ENCODE measurements at places on chromosomes 12 and 14.

- DNase-seq = no peak
Observed at GRCh38 chr12:10393291-10393690, 3.5 kb upstream of the KLRK1 start.

DNA sequence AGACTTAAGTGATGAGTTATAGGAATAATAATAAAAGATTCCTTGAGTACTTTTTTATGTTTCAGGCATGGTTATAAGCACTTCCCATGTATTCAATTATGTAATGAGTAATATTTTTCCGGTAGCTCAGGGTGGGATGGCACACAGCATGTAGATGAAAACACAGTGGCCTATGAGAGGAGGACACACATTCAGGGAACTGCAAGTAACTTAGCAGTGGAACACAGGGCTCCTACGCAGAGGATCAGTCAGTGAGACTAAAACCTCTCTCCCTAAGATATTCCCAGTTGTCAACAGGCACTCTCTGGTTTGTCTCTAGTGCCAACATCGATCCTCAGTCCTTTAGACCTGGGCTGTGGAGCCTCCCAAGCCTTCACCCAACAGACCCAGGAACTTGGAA is 219.4 kb downstream of the DIO2 start:
- DNase-seq = no peak

DNA sequence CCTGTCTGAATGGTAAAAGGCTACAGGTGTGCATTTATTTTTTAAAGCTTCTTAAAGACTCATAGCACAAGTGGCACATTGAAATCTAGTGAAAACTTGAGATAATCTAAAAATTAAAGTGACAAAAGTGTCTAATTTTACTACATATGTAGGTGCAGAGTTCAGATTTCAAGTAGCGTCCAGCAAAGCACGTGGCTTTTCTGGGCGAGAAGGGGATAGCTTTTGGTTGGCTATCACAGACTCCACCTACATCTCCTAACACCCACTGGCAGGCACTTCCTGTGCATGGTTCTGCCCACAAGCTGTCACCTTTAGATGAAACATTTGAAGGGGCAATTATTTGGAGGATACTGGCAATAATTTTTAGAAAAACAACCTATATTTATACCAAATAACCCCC is 1.9 kb upstream of the PITPNM2 start:
- no peak for DNase-seq

DNA sequence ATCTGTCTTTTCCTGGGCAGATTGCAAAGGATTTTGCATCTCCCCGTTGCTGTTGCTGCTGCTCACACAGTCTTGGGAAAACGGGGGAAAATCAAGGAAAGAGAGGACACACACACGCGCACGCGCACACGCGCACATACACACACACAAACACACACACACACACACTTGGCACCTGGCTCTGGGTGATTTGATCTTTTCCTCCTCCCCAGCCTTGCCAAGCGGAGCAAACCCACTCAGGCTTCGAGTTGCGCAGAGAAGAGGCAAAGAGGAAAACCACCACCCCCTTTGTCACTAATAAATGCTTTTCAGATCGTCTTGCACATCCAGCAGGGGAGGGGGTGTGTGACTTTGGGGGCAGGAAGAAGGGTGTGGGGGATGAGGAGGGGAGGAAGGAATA is 965 bp upstream of the NOS1 start:
- no peak for DNase-seq

- no peak for DNase-seq
Observed at GRCh38 chr12:16612647-16613046, 6.7 kb upstream of the LMO3 start.

DNA sequence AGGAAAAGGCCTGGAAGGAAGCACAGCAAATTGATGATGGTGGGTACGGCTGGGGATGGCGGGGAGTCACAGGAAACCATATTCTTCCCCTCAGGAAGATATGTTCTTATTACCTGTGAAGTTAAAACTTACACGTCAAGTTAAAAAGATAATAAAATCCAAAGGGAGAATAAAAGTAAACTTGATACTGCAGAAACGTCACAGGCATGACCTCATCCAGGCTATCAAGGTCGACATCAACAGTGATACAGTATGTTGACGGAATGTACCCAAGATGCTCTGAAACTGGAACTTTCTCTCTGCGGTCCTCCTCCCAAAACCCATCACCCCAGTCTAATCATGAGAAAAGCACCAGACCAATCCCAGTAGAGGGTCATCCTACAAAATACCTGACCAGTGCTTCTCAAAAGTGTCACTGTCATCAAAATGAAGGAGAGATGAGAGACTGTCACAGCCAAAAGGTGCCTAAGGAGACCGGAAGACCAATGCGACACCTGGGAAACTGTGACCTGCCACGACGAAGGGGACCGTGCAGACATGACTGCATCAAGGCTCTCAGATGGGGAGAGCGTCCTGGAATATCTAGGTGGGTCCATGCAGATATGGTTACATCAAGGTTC is 74.6 kb downstream of the SCARB1 start:
- DNase-seq = no peak

DNA sequence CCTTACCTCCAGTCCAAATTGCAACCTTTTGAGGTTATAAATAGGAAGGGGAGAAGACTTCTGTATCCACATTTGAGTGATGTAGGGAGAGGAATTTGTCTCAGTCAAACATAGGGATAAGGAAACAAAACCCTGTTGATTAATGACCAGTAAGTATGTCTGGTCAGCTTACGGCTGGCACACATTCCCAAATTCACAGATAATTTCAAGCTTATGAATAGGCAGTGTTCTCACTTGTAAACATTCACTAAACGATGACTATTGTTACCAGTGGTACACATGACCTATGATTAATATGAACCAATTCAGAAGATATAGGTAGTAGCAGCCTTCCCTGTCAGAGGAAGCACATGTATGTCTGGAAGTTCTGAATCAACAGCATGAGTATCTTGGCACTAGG is 33.0 kb upstream of the SLC5A8 start:
- no peak for DNase-seq

DNA sequence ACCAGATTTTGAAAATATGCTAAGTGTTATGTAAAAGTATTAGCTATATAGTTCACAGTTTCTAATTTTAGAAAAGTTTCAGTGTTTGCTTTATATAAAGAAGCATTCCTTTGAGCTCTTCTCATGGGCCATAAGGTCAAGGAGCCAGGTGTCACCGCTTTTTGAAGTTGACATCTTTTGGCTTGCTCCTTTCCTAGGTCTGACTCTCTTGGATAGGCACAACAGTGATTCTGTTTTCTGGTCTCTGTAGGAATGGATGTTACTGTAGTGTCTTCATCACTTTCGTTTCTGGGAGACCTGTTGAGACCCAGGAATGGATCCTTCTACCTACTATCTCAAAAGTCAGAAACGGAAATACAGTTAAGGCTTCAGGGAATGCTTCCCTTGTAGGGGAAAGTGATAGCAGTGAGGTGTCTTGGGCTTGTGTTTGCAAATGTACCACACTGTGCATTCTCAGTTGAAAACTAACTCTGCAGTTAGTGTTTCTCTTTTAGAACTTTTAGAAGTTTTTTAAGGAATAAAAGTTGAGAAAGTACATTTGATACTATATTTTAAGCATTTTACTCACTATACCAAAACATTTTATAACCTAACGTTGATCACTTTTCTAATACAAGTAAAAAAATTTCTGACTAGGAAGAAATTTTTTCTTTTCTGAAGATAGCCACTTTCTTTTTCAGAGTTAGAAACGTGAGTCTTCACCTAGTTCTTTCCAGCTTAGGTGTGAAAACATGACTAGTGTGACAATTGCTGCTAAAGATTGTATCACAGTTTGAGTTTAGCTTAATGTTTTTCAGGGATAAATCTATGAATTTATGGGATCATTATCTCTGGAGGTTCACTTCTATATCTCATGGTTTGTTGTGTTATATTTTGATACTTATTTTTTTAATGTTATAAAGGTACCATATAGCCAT is 20.8 kb downstream of the VRK1 start:
- no peak for DNase-seq

DNA sequence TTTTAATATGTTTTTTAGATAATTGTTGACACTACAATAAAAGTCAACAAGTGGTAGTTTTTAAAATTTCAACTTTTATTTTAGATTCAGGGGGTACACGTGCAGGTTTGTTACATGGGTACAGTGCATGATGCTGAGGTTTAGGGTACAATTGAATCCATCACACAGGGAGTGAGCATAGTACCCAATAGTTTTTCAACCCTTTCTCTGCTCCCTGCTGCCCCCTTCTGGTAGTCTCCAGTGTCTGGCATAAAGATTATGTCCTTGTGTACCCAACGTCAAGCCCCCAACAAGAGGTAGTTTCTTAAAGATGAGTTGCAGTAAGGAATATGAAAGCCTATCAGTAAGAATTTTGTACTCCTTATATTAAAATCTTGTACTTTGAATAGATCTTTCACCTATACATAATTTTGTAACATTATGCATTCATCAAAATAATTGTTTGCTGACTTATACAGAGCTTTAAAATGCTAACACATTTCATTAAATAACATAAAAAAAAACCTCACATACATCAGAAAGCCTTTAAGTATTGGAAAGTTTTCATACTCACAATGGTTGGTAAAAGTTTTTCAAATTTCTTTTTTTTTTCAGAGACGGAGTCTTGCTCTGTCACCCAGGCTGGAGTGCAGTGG is 5.4 kb upstream of the RALGAPA1 start:
- DNase-seq = peak; percentile 37

Data from thyroid gland (tissue), 4 donors.